ENCODE measurements at places on chromosomes 16 and 17.

DNA sequence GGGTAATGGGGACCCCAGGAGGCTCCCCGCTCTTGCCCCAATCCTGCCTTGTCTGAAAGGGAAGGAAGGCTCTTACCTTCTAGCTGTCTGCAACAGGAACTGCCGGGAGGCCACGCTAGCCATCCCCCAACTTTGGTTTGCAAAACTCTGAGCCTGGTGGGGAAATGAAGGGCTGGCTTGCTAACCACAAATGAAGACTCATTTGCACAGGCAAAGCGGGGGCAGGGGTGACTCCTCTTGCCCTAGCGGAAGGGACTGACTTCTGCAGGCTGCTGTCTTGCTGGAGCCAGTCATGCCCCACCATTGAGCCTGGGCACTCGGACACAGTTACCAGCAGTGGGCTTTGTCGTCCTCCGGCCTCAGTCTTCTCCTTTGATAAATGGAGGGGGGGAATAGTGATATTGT, 52.6 kb downstream of the PLCG2 start:
- H3K4me1 ChIP-seq, result peaks cover 10% of the 10 kb centered on the region
- H3K27ac ChIP-seq, result no peak overlapping the region
- DNase-seq, result peak; percentile 76
- no peak overlapping the region for H3K4me3 ChIP-seq

DNA sequence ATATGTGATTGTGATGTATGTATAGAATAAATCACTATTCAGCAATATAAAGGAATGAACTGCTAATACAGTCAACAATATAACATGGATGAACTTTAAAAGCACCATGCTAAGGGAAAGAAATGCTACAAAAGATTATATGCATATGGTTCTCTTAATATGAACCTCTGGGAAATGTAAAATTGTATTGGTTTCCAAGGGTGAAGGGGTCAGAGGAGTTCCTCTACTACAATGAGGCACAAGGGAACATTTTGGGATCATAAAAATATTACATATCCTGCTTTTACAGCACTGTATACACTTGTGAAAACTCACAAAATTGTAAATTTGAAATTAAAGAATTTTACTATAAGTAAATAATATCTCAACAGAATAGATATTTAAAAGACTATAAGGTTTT, 111.4 kb downstream of the CA10 start:
- H3K4me3 ChIP-seq, result no peak overlapping the region
- no peaks in the 10 kb centered on the region for H3K27me3 ChIP-seq
- H3K27ac ChIP-seq, result no peak overlapping the region
- no peak for DNase-seq
- no peaks in the 10 kb centered on the region for H3K36me3 ChIP-seq
- H3K4me1 ChIP-seq, result no peaks in the 10 kb centered on the region

DNA sequence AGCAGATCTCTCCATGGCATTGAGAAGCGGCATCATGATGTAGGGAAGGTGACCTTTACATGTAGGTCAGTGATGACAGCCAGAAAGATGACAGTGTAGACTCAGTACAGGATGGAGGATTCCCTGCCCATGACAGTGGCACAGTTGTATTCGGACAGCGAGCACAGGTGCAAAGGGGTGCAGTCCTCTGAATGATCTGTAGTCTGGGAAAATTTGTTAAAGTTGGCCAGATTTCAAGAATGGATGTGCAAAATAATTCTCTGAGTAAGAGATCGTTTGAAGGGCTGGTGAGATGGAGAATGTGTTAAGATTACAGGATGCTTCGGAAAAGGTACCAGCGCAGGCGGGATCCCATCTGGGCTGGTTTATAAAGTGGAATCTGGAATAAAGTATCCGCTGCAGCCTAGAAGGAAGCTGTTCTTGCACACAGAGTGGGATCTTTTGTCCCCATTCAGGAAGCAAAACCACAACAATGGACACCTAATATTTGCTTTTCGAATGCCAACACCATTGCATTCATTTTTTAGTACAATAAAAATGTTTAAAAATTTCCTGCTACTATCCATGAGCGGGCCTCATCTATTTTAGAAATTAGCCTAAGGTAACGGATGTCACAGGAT, 101.2 kb downstream of the RPTOR start:
- no peak for DNase-seq
- peaks cover 16% of the 10 kb centered on the region for H3K36me3 ChIP-seq
- H3K4me1 ChIP-seq, result peaks cover 47% of the 10 kb centered on the region
- no peak overlapping the region for H3K27ac ChIP-seq

DNA sequence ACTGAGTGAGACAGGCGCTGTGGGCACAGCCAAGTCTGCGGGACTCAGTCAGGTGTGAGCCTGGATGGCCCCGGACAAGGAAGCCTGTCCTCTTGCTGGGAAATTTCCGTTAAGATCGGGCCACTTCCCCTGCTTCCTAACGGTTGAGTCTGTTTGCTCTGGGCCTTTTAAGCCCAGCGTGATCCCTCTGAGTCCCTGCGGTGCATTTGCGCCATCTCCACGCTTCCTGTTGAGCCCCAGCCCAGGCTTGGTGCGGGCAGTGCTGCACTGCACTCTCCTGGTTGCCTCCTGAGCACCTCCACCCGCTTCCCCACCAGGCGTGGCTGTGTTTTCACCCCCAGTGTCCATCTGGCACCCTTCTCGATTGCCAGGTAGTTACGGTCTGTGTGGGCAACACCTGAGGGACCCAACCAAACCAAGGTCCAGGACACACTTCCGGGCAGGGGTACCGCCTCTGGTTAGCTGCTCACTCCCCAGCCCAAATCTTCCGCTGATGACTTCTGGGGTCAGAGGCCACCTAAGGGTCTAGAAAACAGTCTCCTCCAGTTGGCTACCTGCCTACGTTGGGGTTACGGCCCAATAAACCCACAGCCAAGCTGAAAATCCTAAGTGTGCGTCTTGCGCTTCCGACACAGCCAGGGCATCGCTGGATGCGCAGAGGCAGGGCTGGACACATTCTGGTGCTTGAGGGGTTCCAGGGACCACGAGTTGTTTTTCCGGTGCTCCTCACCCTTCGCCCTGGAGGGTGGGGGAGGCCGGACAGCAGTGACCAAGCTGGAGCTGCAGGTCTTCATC, 1.4 kb upstream of the SLC25A10 start:
- no peak overlapping the region for H3K4me3 ChIP-seq
- no peaks in the 10 kb centered on the region for H3K27me3 ChIP-seq
- DNase-seq, result no peak
- H3K36me3 ChIP-seq, result peaks cover 42% of the 10 kb centered on the region

- H3K27me3 ChIP-seq, result no peaks in the 10 kb centered on the region
- no peak overlapping the region for H3K27ac ChIP-seq
- no peak for DNase-seq
- peaks cover 19% of the 10 kb centered on the region for H3K36me3 ChIP-seq
Measured at GRCh38 chr17:1078831-1079561, 82.1 kb downstream of the TIMM22 start.

DNA sequence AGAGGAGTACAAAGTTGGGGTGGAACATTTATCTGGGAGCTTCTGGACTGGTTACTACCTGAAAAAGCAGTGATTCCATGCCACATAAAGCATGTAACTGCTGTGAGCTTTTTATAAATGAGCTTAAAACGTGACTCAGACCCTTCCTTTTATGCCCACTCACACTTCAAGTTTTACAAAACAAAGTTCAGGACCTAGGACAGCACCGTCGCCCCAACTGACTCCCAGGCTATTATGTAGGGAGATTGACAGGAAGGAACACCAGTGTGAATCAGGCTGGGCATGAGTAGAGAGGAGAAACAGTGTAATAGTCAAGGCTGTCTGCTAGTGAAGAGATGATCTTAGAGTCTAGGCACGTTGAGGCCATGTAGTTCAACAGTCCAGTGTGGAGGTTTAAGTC, 91.6 kb upstream of the DNAH9 start:
- peak; percentile 58 for DNase-seq
- H3K36me3 ChIP-seq, result no peaks in the 10 kb centered on the region
- H3K4me3 ChIP-seq, result no peak overlapping the region
- no peak overlapping the region for H3K27ac ChIP-seq
- H3K27me3 ChIP-seq, result no peaks in the 10 kb centered on the region

- no peak overlapping the region for H3K27ac ChIP-seq
- H3K4me1 ChIP-seq, result no peaks in the 10 kb centered on the region
- DNase-seq, result no peak
Measured at GRCh38 chr16:7372095-7372494, 39.5 kb downstream of the RBFOX1 start.
